Amygdala (tissue), 56 donors: ENCODE measurements at places on chromosomes 1 and 21.
A peak's percentile ranks its signal among the peaks of the same experiment; 100 is the strongest.

- no peak for DNase-seq
Observed at GRCh38 chr1:17837233-17838030, 82.3 kb downstream of the ACTL8 start.

DNA sequence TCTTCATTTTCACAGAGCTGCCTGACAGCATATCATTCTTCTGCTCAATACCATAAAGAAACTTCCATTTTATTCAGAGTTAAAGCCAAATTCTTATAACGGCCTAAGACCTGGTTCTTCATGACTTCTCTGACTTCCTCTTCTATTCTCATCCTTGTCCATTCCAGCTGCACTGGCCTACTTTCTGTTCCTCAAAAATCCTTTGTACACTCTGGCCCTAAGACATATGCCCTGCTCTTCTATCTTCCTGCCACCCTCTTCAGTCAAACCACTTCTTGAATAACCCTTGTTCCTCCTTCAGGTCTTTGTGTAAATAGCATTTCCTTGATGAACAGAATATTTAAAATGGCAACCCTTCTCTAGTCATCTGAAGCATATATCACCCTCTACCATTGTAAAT is 1338.7 kb upstream of the ADGRL2 start:
- no peak for DNase-seq

DNA sequence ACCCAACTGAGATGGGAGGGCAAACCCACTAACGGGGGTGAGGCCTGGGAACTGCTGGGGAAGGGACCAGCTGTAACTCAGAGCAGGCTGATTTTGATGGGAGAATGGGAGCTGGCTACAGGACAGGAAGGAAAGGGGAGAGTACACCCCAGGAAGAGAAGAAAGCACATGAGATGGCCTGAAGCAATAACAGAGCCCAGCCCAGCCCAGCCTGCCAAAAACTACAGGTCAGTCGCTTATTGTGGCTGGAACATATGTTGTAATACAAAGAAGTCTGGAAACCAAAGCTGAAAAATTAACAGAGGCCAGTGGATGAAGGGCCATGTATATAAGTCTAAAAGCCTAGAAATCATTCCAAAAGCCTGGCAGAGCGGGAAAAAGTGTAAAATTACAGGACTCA is 1.6 kb downstream of the ITLN2 start:
- DNase-seq = no peak

DNA sequence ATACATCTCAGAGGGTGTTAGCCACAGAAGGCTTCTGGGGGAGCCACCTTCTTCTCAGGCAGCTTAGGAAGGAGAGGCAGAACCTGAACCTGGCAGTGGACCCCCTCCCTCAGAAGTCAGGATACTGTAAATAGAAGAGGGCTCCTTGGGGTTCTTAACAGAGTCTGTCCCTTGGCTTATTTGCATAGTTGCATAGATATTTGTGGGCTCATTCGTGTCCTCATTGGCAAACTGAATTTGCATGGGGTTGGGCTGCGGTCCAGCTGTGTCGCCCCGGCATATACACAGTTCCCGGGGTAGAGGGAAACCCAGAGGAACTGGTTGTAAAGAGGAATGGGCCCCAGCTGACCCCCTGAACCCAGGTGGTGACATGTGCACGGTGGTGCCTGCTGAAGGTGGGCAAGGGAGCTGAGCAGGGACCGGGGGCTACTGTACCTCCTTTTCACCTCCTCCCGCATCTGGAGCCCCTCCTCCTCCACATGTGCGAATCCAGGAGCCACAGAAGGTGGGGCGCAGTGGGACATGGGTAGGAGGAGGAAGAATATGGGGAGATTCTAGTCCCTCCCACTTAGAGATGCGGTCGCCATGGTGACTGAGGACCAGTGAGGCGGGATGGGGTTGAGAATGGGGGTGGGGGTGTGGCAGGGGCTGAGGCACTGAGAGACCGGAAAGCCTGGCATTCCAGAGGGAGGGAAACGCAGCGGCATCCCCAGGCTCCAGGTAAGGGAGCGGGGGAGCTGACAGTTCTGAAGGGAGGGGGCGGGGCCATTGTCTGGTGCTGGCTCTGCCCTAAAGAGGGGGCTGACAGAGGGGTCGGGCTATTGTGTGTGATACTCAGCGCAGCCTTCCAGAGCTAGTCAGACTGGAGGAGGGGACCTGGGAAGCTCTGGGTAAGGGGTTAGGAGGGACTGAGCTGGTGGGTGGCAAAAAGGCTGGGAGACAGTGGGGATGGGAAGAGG is 3.7 kb upstream of the SEMA4A start:
- peak; percentile 36 for DNase-seq

GRCh38 chr1:235930543-235930942 is 63.8 kb upstream of the LYST start:
- no peak for DNase-seq

DNA sequence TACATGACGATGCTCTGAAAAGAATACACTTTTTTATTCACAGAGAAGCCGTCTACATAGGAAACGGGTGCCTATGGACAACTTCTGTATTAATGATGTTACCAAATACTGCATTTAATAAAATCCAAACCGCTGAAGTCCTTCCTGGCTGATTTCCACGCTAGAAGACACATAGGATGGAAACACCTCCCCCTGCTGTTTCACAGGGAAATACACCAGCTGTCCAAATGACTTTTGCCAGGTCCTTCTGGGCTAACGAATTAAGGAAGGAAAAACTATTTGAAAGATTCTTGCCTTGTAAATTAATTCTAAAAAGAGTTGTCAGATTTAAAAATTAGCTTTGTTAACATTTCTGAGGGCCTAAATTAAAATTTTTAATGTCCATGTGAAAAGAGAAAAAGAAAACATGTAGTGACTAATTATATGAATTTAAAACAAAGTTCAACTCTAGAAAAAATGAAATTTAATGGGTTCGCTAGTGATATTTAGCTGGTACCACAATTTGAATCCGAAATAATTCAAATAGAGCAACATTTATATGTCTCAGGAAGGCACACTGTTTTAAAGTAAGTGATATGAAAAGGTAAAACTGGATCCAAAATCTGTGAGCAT is 146.0 kb downstream of the RERE start:
- DNase-seq = no peak

DNA sequence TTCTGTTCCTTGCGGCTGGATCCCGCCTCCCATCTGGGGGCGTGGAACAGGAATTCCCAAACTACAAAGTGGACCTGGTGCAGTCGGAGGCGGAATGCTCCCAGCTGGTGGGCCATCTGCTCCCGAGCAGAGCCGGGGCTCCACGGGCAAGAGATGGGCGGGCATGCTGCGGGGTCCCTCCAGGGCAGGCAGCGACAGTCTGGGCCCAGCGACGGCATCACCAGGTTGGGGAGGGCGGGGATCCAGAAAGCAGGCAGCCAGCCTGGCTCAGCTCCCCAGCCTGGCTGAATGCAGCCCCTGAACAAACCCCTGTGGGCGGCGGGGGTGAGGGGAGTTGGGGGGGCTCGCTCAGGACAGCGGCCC is 3.6 kb downstream of the MEGF6 start:
- DNase-seq = no peak

- DNase-seq = peak; percentile 20
Observed at GRCh38 chr1:116504308-116505156, 66.3 kb downstream of the CD58 start.

DNA sequence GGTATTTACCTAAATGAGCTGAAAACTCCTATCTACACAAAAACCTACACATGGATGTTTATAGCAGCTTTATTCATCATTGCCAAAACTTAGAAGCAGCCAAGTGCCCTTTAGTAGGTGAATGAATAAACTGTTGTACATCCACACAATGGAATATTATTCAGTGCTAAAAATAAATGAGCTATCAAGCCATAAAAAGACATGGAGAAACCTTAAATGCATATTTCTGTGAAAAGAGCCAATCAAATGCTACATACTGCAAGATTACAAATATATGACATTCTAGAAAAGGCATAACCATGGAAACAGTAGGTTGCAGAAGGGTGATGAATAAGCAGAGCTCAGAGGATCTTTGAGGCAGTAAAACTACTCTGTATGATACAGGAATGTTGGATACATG is 23.3 kb downstream of the ABCB10 start:
- no peak for DNase-seq

GRCh38 chr1:54255026-54255702 is 55.2 kb downstream of the MRPL37 start:
- DNase-seq = no peak

- no peak for DNase-seq
Observed at GRCh38 chr1:168443356-168443755, 100.4 kb downstream of the XCL2 start.

DNA sequence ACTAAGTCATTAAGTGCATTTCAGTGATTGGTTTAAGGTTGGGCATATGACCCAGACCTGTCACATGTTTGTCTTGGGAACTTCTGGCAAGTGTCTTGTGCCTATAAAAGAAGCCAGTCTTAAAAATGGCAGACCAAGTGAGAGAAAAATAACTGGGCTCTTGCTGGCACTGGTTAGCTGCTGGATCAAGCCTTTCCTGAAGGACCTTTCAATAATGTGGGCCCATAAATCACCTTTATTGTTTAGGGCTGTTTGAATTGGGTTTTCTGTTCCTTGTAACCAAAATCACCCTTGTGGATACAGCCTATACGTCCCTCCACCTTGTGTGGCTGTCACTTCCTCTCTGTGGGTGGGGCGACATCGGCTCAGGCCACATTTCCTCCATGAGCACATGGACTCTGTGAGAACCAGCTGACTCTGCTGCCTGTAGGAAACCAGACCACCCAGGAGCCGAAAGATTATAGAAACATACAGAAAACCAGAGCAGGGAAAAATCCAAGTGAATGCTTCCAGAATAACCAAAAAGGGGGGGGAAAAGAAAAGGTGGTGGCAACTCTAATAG is 25.6 kb upstream of the WNT4 start:
- DNase-seq = no peak

- DNase-seq = no peak
Observed at GRCh38 chr1:20404466-20404865, 81.5 kb downstream of the CAMK2N1 start.

DNA sequence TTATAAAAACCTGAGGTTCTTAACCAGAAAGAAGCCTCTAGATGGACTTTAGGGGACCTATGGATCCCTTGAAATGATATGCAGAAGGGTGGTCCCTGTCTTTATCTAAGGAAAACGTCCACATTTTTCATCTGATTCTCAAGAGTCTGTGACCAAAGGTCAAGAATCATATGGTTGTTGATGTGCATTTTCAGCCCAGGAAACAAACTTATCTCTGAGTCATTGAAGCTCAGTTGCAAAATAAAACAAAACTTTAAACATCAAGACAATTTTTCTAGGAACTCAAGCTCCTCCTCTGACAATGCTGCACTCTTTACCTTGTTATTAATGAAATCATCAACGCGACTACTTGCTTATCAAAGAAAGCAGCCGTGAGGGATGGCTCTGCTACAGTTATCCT is 83.3 kb downstream of the TIAM1 start:
- DNase-seq = no peak

DNA sequence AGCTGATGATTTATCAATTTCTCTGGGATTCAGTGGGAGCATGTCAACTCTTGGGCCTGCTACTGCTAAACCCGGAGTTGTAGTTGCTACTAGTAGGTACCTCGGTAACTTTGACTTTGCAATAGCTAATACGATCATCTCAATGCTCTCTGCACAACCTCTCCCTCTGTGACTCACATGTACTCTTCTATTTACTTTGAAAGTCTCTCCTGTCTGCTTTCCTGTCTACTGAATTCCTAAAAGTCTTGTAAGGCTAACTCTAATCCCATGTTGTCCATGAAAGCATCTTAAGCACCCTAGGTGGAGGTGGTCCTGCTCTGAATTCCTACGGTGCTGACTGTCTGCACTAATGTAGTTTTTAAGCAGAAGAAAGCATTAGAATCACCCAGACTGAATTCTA is 29.3 kb downstream of the SLC9C2 start:
- no peak for DNase-seq

- DNase-seq = no peak
Observed at GRCh38 chr1:36567601-36568341, 85.1 kb upstream of the CSF3R start.

GRCh38 chr1:186218654-186219352 is 156.2 kb downstream of the TPR start:
- no peak for DNase-seq

DNA sequence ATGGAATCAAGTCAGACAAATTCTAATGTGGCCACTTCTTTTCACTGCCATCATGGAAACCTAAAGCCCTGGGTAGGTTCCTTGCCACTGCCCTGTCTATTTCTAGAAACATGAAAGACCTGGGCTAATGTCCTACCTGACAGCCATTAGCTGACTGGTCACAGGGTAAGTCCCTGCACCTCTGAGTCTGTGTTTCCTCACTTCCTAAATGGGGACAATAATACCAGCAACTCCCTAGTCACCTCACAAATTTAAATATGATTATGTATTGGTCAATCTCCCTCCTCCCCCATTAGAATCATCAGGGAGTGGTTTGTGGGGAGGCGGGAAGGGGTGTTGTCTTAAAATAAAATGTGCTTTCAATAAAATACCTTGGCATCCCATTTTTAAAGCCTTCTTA is 2.2 kb downstream of the CREG1 start:
- DNase-seq = no peak

GRCh38 chr1:96722161-96722922 is 758 bp downstream of the PTBP2 start:
- DNase-seq = peak; percentile 82

DNA sequence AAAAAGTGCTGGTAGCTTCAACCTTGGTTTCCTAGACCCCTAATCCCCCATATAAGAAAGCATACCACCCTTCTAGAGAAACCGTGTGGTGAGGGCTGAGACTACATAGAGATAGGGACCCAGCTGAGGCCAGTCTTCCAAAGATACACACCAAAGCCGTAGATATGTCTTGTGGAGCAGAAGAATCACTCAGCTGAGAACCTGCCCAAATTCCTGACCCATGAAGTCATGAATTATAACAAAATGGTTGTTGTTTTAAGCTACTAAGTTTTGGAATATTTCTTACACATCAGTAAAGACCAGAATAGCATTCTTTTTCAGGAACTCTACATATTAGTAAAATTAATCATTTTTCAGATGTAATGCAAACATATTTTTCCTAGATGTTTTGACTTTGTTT is 3.3 kb upstream of the SNRPE start:
- DNase-seq = no peak

DNA sequence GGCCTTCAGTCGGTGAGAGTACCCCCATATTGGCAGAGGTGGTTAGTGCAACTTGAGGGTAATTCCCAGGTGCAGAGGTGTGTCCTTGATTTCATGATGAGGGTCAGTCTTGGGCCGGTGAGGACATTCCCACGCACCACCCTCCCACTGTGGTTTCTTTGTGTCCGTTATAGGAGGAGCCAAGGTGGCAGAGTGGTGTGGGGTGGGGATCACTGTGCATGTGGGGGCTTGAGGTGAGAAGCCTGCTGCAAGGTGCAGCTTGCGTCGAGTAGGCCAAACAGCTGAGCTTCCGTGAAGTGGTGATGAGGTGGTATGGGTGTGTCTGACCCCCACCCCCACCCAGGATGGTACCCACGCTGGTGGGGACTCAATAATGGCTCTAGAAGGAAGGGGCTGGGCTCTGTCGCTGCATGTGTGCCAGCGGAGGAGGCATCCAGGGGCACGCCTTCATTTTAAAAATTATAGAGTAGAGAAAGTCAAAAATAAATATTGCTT is 6.2 kb downstream of the PTPRF start:
- DNase-seq = no peak
